ENCODE measurements at places on chromosomes 11 and 22.

DNA sequence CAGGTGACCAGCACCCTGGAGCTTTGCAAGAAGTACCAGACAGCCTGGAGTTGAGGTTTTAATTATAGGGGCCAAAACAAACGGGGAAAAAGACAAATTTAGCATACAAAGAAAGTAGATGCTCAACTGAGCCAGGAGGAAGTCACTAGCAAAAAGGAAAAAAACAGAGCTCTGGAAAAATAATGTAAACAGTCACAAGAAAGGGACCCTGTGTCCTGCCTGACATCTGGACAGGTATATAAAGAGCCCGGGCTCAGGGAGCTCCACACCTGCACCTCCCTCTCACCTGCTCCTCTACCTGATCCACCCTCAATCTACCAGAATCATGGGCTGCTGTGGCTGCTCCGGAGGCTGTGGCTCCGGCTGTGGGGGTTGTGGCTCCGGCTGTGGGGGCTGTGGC lies at the start of gene KRTAP5-10:
Gene KRTAP5-10, plus strand, starts transcription at position 301 of the 400 bp plus-strand sequence. Its CDS starts 25 bp downstream, at position 326.
- DNase-seq, result no peak

GRCh38 chr11:60978546-60979380 lies 7.3 kb downstream of the CD6 start:
- peak; percentile 34 for DNase-seq

- DNase-seq, result no peak
Measured at GRCh38 chr22:28454431-28455064, 225.1 kb downstream of the TTC28 start.

DNA sequence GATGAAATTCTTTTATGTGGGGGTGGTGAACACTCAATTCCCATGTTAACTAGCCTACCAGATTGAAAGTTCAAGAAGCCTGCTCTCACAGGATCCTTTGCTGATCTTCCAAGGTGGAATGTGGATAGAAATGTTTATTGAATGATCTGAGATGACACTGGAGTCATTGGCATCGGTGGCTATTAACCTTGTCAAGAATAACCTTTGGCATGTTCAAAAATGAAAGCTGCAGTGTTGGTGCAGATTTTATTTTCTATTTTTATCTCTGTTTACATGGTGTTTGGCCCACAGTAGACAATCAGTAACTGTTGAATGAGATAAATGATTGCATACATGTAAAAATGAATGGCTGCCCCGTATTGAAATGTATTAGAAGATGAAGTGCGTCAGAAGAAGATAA lies 19.0 kb downstream of the MCAM start:
- no peak for DNase-seq

DNA sequence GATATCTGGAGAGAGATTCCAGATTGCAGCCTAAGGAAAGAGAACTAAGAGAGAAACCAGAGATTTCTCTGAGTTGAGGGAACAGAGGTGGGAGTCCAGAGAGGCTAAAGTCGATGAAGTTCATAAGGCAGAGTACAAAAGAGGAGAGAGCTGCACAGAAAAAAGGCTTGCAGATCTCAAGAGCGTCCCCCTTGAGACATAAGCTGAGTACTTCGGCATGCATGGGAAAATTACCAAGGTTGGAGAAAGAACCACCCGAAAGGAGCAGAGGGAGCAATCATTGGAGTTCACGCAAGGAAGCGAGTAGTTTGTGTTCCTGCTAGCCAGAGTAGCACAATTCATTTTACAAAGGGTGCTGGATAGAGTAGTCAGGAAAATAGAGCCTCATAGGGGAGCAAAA lies 293.5 kb downstream of the TMEM135 start:
- DNase-seq, result no peak
